ENCODE measurements at places on chromosomes 7 and 10.

GRCh38 chr10:70889291-70889690 lies 926 bp upstream of the PCBD1 start:
- no peak for DNase-seq

DNA sequence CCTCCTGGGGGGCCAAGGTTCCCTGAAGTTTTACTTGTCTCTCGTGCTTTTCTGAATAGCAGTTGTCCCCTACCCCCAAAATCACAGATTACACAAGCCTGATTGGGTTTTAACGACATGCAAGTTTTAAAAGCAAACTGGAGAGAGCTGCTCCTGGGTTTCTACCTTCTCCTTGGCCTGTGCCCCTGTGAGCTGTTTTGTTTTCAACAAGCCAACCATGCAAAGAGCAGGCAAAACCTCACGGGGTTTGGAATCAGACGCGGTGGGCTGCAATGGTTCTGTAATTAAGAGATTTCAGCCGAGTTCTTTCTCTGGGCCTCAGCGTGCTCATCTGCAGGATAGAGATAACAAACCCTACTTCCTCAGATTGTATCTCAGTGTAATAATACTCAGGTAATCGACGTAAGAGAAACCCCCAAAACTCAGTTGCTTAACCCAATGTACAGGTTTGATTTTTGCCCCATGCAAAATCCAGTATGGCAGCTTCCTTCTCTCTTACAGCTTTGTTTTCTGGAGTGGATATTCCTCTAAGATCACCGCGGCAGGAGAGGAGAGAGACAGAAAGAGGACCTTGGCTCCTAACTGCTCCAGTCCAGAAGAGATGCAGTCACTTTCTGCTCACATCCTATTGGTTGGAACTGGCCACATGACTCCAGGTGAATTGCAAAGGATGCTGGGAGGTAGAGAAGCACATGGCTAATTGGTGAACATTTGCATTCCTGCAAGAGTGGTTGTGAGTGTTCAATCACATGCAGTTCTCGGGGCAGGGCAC lies 42.0 kb downstream of the MYL10 start:
- no peak for DNase-seq

- DNase-seq = no peak
Measured at GRCh38 chr10:88505680-88506215, 77.4 kb downstream of the RNLS start.

GRCh38 chr10:127313996-127314700 lies 117.8 kb upstream of the INSYN2A start:
- no peak for DNase-seq

- no peak for DNase-seq
Measured at GRCh38 chr7:156764766-156765165, 124.2 kb downstream of the RNF32 start.

DNA sequence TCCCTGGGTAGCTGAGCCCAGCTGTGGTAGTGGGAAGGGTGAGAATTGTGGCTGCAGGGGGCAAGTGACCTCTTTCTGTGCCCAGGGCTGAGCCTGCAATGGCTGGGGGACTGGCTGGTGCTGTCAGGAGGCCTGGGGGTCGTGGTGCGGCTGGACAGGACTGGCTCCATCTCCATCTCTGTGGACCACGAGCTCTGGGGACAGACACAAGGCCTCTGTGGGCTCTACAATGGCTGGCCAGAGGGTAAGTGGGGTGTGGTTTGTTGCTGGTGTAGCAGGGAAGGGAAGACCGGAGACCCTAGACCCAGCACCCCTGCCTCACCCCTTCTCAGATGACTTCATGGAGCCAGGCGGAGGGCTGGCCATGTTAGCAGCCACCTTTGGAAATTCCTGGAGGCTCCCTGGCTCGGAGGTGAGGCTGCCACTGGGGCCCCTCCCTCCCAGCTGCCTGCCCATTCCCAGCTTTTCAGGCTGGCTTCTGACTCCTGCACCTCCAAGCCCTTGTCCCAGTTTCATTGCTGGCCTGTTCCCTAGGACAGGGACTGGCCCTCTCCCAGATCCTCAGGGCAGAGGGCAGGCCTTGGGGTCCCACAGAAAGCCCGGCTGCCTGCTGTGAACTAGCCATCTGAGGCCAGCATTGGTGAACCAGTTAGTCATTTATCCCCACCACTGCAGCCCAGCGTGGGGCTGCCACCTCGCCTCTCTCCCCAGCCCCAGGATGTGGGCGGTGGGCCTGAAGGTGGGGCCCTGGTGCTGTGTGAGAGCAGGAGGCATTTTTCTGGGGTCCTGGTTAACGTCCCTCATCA lies 5.5 kb upstream of the ZNF467 start:
- DNase-seq = no peak

DNA sequence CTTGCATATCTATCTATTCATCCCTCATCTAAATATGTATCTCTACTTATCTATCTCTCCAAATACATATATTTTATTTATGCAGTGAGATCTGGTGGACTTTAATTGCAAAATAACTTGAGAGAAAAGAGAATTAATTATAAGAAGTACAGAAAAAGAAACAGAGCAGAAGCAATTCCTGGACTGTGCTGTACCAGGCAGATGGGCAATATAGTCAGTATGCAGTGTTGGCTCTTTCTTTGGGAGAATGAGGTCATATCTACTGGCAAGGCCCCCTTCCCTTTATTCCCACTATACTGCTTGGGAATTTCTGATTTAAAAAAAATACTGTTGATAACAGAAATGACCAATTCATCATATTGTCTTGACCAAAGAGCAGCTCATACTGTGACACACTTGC lies 49.0 kb upstream of the TOMM7 start:
- DNase-seq = no peak

GRCh38 chr10:102673819-102674511 lies 29.7 kb downstream of the TRIM8 start:
- peak; percentile 64 for DNase-seq

DNA sequence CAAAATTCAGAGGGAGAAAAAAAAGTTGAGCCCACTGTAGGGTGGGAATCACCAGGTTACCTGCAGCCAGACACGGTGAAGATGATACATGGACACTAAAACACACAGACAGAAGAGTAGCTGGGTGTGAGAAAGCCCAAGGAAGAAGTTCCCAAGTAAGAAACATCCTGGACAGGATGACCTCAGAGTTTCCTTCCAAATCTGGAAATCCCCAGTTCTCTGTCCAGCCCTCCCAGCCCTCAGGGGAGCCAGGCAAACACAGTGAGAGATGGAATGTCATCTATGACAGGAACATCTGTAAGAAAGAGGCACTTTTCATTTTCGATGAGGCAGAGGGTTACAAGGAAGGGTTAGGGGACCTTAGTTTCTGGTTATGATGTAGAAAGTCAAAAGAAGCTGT lies 125.1 kb upstream of the LYZL1 start:
- no peak for DNase-seq

- no peak for DNase-seq
Measured at GRCh38 chr10:101902032-101902819, 58.6 kb upstream of the KCNIP2 start.

DNA sequence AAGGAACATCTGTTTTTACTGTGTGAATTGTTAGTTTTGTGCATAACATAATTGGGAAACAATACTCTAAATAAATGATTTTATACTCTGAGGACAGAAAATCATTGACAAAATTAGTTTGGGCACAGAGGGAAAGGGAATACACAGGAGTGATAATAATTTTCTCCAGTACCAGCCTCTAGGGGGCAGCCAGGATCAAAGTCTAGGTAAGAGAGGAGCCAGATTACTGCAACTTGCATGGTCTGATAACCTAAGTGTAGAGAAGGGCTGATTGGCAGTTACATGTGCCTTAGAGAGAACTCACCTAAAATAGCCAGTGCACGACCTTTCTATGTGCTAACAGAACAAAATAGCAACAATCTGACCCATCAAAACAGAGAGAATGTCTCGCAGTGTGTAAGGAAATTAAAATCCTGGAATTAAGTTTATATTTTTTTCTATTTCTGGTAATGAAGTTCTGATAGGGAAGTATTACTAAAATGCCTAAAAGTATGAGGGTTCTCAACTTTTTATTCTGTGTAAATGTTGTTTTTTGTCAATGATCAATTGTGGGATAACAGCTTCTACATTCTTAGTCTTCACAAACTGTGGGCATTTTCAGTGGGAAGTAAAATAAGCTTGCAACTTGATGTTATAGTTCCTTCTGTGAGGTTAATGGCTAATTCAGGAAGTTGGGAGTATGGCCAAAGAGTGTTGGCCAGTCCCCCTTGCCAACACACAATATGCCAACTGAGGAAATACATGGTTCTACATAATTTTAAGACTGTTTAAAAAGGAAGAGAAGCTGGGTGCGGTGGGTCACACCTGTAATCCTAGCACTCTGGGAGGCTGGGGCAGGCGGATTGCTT lies 66.4 kb downstream of the EXOC6 start:
- peak; percentile 7 for DNase-seq

- DNase-seq = no peak
Measured at GRCh38 chr7:115274-115911, 77.0 kb upstream of the FAM20C start.

DNA sequence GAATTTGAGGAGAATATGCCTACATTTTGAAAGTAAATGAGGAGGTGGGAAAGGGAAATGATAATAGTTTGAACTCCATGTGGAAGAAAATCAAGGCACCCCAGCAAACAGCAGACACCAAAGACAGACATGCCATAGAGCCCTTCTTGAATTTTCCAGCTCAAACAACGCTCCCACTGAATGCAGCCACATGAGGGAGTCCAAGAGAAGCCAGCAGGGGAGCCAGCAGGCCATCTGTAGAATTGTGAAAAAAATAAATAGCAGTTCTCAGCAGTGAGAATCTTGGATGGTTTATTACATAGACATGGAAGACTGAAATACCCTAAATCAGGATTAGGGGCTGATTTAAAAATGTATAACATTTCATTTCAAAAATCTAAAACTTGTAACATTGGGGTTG lies 1567.3 kb upstream of the LRRTM3 start:
- DNase-seq = no peak

GRCh38 chr7:144885478-144885877 lies 49.6 kb upstream of the TPK1 start:
- no peak for DNase-seq

DNA sequence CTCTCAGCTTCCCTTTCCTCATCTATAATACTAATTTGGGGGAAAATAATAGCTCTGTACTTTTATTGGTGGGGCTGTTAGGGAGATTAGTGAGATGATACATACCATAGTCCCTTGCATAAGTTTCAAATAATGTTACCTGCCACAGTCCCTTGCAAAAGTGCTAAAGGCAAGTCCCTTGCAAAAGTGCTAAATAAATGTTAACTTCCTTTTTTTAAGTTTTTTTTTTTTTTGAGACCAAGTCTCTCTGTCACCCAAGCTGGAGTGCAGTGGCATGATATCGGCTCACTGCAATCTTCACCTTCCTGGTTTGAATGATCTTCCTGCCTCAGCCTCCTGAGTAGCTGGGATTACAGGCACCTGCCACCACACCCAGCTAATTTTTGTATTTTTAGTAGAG lies 43.4 kb upstream of the SRGN start:
- DNase-seq = no peak

DNA sequence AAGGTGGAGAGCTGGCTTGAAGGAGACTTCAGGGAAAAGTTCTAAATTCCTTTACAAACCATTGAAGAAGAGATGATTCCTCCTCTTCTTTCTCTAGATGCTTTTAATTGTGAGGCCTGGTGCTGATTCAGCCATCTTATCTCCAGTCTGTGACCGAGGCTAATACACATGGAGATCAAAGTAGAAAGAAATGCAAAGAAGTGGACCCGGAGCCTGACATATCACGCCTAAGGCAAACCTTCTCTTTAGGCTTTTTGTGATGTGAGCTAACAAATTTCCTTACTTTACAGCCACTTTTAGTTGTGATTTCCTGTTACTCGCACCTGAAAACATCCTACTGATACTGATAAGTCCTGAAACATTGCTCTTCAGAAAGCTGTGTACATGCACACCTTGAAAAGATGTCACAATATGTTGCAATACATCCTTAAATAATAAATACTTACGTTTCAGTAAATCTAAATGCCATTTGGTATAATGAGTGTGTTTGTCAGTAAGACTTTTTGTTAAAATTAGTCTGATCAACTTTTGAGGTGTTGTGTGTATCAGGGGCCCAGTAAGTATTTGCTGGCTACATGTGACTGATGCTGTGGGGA lies 192.4 kb downstream of the BAMBI start:
- DNase-seq = no peak

- DNase-seq = no peak
Measured at GRCh38 chr7:133860628-133861335, 266.4 kb upstream of the LRGUK start.

DNA sequence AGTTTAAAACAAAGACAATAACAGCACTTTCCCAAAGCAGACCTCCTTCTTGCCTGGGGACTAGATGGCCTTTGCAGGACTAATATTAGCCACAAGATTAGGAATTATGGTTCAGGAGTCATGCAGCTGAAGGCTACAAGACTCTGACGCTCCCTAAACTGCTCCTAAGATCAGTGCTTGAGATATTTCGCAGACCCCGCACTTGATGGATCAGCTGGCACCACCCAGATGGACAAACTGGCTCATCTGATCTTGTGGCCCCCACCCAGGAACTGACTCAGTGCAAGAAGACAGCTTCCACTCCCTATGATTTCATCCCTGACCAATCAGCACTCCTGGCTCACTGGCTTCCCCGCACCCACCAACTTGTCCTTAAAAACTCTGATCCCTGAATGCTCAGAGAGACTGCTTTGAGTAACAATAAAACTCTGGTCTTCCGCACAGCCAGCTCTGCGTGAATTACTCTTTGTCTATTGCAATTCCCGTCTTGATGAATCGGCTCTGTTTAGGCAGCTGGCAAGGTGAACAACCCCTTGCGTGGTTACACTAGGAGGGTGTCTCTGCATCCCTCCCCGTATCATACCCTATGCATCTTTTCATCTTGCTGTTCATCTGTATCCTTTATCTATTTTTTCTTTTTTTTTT lies 26.9 kb upstream of the NRBF2 start:
- DNase-seq = no peak

DNA sequence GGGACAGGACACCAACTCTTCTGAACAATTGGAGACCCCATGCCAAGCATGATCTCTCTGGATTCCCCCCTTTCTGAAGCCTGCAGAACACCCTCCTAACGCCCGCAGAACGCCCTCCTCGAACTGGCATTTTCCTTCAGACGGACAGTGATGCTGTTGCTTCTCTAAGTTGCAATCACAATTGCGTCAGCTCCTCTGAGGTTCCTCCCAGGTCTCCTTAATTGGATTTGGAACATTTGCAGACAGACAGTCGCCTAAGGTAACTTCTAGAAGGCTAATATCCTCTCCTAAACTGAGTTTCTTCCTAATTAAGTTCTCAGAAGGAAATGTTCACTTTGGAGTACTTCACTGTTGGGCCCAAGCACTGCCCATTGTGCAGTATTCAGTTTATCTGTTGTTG lies 20.5 kb upstream of the SERPINE1 start:
- DNase-seq = no peak

- no peak for DNase-seq
Measured at GRCh38 chr7:7522421-7522820, 13.3 kb downstream of the COL28A1 start.

DNA sequence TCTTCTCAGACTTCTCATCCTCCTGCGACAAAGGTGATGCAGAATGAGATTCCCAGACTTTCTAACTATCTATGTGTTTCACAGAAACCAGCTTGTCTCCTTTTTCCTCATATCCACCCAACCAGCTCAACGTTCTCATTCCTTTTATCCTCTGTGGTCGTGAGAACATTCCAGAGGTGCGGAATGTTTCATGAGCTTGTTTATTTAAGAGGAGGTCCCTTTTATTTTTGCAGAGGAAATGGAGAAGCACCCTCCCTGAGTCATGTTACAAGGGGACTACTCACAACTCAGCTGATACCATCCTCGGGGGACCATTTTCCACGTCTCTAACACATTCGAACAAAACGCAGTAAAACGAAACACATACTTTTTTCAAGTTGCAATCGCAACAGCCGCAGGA lies 93.2 kb downstream of the ZRANB1 start:
- no peak for DNase-seq

- DNase-seq = no peak
Measured at GRCh38 chr10:121988361-121989324, at the start of gene TACC2. Gene TACC2 (plus strand): TSS chr10:121989163. CDS start chr10:122021982, 32,819 bp downstream.
